Activated CD4-positive, alpha-beta T cell treated with anti-CD3 and anti-CD28 coated beads for 24 hours (primary cell): ENCODE measurements at places on chromosomes 6 and 20.

GRCh38 chr6:104522533-104522932, 337.2 kb downstream of the HACE1 start:
- DNase-seq, result no peak

DNA sequence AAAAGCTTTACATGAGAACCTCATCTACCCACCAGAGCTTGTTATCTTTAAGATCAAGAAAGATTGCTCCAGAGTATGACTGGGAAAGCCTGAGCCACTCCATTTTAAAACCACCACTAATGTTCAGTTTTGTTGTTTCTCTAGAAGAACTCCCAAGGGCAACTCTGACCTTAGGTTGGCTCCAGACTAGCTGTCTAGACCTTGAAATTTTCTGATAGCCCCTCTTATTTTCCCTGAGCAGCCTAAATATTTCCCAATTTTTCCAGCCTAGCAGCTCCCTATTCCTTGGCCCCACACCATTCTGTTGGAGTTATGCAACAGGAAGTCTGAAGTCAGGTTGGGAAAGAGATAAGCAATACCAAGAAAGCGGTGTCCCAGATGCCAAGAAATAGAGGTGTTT, 84.6 kb upstream of the TCF21 start:
- DNase-seq, result no peak

DNA sequence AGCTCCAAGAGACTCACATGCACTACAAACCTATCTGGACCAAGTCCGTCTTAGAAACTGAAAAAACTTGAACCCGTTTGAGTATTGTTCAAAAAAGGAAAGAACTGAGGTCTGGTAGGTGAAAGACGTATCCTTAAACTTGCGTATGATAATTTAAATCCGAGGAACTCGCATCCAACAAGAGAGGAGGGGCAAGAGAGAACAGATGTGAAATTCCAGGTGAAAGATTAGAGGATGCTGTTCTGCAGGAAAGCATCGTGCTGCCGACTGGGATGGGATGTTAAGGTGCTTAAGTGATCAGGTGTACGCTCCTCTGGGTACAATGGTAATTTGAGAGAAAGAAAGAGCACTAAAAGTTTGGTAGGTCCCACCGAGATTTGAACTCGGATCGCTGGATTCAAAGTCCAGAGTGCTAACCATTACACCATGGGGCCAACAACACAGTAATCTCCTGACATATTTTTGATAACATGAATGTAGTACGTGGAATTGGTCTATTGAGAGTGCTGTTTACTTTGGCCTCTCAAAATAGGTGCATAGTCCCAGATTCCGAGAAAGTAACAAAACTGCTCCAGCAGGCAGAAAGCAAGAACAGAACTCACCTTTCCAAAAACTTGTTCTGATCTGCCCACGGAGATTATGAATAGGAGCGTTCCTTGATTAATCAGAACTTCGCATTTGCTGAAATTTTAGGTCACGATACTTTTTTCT, 53.5 kb upstream of the BTN3A2 start:
- peak; percentile 34 for DNase-seq

GRCh38 chr6:5482619-5483018, 221.3 kb downstream of the FARS2 start:
- DNase-seq, result no peak

DNA sequence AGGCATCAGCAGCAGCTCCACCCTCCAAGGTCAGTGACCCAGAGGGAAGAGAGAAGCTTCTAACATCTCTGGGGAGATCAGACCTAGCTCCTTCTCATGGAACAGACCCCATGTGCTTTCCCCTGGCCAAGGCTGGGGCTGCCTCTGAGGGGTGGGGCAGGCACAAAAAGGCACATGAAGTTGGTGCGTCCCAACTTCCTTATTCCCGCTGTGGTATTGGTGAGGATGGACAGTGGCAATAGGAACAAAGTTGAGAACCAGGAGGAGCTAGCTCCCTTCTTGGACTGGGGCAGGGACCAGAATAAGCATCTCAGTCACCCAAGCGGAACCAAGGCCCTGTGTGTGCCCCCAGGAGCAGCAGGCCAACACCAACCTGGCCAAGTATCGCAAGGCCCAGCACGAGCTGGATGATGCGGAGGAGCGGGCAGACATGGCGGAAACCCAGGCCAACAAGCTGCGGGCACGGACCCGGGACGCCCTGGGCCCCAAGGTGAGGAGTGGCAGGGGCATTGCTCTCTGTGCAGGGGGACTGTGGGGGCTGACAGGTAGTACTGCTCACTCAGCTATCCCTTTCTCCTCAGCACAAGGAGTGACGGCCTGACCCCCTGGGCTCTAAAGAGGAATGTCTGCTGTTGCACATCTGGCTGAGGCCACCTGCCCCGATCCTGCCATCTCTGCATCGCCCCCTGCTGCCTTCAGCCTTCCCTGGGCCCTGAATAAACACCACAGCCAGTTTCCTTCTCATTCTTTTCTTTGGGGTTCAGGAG, 46.1 kb downstream of the MYH7B start:
- DNase-seq, result no peak

DNA sequence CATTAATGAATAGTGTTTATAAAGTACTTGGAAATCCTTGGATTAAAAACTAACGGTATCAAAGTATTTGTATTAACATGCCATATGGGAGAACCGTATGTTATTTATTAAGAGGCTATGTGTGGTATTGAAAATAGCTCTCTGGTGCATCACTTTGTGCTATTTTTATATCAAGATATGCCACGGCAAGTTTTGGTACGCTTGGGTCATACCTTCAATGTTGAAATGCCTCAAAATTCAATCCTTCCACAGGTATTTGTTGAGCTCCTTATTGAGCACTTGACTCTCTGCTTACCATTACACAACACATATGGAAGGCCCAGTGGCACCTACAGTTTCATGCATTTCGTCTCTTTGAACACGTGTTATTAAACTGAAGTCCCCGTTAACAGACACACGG, 647.9 kb downstream of the KIF16B start:
- no peak for DNase-seq

GRCh38 chr6:7633361-7633760, 43.4 kb downstream of the SNRNP48 start:
- DNase-seq, result no peak

DNA sequence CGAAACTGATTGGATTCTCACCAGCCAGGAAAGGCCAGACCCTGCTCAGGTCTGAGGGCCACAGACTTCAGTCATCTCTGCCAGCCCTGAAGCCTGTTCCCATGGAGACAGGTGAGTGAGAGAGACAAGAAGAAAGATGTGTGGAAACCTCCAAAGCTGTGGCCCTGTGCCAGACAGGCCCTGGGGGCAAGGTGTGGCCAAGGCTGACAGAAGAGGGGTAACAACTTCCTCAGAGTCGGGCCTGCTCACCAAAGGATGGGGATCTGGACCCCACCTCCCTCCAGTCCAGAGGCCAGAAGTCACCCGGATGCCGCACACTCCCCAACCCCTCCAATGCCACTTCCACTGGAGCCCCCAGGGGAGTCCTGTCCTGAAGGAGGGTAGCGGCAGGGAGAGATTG, 73.6 kb downstream of the MDGA1 start:
- no peak for DNase-seq

DNA sequence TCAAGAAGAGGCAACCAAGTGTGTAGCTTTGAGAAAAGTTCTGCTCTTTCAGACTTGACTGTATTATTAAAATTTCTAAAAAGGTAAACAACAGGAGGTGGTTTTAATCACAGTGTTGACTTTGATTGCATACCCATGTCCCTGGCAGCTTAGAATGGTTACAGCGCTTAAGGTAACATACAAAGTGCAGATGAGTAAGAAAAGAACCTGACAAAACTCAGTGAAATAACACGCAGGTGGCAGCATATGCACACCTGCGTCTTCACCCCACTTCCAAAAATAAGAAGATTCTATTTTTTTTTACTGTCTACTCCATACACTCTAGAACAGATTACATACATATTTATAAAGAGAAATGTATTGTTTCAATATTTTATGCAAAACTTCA, 233.5 kb downstream of the GMPR start:
- DNase-seq, result no peak

DNA sequence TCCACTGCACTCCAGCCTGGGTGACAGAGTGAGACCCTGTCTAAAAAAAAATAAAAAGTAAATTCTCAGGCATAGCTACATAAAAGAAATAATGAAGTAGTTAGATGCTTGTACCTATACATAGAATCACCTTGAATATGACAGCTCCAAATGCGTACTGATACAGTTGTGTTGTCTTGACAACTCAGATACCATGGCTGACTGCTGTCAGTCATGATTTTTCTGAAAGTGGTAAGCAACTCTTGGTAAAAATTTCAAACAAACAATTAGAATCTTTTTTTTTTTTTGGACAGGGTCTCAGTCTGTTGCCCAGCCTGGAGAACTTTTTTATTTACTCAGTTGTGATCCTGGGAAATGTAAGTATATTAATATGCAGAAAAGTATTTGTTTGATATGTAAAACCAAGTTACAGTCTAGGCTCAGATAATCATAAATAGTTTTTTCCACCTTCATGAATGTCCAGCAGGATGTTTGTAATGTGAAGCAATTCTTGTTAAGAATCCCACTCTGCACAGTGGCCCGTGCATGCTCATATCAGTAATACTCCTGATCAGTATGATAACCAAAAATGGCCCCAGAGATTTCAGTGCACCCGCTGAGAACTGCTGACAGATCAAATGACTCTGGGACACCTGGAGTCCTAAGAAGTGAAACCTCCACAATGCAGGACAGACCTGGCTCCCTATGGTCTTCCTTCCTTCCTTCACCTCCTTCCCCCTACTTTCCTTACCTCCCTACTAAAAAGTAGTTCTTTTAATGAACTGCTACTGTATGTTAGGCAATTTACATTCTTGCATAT, 14.0 kb upstream of the MAPK13 start:
- DNase-seq, result no peak
